ENCODE measurements at places on chromosomes 7 and 10.

- DNase-seq, result no peak
Observed at GRCh38 chr7:935874-936385, 18.6 kb downstream of the ADAP1 start.

- DNase-seq, result no peak
Observed at GRCh38 chr7:90005836-90006235, 148.4 kb upstream of the STEAP1 start.

GRCh38 chr10:114783686-114784085 lies 37.9 kb upstream of the FHIP2A start:
- DNase-seq, result no peak

DNA sequence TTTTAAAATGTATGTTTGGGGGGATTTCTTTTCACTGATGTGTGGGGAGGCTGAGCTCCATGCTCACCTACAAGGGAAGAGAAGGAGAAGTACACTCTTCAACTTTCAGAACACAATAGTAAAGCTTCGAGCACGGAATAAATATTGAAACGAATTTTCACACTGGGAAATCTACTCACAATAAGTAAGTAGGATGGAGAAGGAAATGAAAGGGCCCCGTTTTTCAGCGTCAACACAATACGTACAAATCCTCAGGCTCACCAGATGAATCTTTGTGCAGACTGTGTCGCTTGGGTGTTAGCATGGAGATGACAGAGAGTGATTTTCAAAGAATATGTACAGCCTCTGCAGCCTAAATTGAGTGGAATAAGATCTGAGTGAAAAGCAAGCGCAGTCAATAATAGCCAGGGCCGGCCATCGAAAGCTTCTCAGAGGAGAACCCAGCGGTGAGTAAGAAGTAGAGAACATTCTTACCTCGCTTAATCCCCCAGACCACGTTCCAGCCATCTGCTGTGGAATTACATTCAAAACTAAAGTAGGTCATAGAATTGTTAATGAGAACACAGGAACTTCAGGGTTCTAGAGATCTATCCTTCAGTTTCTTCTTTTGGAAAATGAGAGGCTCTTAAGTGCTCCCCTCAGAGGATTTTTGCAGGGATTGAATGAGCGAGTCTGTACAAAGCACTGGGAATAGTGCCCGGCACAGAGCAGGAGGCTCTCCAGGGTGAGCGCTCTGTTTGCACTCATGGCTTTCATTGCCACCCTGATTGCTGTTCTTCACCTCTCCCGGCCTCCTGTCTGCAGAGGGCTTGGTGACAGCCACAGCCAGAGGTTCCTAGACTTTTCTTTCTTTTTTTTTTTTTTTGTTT lies 292.8 kb downstream of the SFMBT2 start:
- DNase-seq, result no peak

GRCh38 chr10:124250506-124250905 lies 157.1 kb upstream of the CHST15 start:
- DNase-seq, result no peak

DNA sequence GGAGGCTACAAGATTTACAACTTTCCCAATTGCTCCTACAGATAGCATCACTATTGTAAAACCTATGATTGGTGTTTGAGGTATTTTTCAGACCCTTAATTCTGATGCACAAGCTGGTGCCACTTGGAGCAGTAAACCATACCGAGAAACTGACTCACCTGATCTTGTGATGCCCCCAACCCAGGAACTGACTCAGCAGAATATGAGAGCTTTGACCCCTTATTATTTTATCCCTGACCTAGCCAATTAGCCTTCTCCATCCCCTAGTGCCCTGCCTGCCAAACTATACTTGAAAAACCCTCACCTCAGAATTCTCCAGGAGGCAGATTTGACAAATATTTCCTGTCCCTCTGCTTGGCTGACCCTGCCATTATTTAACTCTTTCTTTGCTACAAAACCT lies 585.9 kb upstream of the GHITM start:
- no peak for DNase-seq

- DNase-seq, result no peak
Observed at GRCh38 chr10:27815261-27815660, 69.6 kb upstream of the MKX start.

DNA sequence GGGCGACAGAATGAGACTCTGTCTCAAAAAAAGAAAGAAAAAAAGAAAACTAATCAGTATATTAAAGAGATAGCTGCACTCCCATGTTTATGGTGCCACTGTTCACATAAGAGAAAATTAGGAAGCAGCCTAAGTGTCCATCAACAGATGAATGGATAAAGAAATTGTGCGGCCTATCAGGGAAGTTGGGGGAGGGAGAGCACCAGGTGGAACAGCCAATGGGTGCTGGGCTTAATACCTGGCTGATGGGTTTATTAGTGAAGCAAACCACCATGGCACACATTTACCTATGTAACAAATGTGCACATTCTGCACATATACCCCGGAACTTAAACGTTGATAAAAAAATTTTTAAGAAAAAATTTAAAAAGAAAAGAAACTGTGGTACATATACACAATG lies 9.0 kb upstream of the PRRT4 start:
- no peak for DNase-seq

Measured in stimulated activated CD4-positive, alpha-beta T cell treated with anti-CD3 and anti-CD28 coated beads, Interleukin-2, amount 100 ng/mL, for 4 hours (primary cell).